ENCODE measurements at places on chromosomes 2 and 18.

GRCh38 chr2:71545572-71546274 lies 92.4 kb downstream of the DYSF start:
- peak; percentile 42 for DNase-seq

- DNase-seq = peak; percentile 22
These were observed 17.0 kb downstream of the TNFAIP6 start for GRCh38 chr2:151374436-151374835.

GRCh38 chr18:79608069-79608468 lies 71.5 kb upstream of the CTDP1 start:
- no peak for DNase-seq

GRCh38 chr18:52325997-52326396 lies 14.0 kb upstream of the DCC start:
- no peak for DNase-seq

GRCh38 chr2:216491793-216492596 lies 6.6 kb upstream of the RPL37A start:
- DNase-seq = no peak

- DNase-seq = no peak
These were observed 707.9 kb upstream of the ID2 start for GRCh38 chr2:7973801-7974480.

GRCh38 chr2:36618381-36618780 lies 20.4 kb upstream of the FEZ2 start:
- no peak for DNase-seq

DNA sequence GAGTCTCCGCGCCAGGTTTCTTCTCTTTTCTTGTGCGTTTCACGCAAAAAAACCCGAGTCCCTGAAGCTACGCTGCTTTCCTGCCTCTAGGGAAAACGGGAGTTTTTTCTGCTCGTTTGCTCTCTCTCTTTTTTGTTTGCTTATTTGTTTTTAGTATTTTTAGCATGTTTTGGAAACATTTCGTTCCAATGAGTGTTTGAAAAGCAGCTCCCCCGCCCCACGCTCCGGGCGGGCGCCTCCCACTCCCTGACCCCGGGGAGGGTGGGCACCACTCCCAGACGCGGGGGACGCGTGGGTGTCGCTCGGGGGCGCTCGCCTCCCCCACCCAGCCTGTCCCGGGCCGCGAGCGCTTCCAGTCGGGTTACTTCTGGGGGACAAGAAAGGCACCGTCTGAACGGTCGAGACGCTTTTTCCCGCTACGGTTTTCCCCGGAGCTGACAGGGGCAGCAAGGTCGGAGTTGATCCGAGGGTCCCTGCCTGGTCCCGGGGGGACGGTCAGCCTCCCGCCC lies 446 bp upstream of the EFHD1 start:
- DNase-seq = no peak

DNA sequence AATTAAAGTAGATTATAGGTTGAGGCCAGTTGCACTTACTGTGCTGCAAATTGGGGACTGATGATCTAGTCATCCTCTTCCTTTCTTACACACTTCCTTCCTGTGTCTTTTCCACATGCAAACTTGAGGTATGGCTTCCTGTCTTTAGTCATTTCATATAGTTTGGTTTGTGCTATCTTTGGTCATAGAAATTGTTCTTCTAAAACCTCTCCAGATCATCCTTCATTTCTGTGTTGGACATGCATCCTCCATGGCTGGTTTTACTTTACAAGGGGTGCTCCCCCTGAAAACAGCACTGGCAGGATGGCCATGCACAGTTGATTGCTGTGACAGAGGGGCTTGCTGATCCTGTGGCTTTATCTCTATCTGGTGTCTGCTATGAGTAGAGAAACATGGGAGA lies 36.5 kb downstream of the MGAT5 start:
- DNase-seq = no peak

DNA sequence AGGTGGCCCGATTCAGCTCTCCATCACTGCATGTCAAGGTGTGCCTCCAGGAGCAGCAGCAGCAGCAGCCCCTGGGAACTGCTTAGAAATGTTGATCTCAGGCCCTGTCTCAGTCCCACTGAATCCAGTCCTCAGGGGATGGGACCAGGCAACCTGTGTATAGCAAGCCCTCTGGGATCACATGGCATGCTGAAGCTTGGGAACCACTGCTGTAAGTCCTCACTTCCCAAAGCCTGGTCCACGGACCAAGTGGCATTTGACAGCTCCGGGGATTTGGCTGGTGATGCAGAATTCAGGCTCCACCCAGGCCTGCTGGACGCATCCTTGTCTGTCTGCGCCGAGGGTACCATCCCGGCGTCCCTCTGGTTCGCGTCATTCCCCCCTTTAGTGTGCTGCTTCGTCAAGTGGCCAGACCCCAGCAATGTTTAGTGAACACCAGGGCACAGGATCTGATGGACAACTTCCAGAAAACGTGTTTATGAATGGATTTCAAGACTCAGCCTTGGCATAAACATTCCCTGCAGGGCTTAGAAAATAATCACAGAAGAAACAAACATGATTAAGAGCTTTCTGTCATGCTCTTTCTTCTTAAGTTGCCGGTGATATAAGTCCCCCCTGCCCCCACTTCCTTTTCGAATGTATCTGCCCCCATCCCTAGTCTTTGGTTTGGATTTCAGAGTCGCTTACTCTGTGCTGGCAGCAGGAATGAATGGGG lies 234.0 kb downstream of the GBX2 start:
- no peak for DNase-seq

DNA sequence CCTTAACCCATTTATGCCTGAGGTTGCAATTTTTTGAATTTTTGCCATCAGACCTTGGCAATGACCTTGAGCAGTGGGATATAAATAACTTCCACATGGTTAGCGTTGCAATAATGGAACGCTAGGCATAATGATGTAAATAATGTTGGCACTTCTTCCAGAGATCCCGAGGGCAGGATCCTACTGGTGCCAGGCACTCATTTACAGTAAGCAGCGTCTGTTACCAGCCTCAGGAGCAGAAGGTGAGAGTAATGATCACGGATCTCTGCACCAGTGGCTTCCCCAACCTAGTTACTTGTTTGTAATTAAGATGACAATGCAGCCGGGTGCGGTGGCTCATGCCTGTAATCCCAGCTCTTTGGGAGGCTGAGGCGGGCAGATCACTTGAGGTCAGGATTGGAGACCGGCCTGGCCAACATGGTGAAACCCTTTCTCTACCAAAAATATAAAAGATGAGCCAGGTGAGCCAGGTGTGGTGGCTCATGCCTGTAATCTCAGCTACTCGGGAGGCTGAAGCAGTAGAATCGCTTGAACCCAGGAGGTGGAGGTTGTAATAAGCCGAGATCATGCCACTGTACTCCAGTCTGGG lies 41.9 kb downstream of the CPO start:
- DNase-seq = no peak

DNA sequence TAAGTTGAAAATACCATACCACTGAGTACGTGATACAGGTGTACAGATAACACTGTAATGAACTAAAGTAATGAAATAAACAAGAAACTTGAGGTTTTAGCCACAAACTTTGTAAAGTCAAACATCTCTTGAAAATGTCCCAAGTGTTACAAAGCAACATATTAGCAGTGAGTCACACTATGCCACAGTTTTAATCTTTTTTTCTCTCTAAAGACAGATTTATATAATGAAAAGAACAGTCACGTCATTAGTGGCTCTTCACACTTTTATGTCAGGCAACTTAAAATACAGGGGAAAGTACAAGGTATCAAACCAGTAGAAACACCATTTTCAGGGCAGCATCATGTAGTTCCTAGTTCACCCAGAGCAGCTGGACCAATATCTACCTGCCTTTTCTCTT lies 42.1 kb downstream of the RAPH1 start:
- no peak for DNase-seq

DNA sequence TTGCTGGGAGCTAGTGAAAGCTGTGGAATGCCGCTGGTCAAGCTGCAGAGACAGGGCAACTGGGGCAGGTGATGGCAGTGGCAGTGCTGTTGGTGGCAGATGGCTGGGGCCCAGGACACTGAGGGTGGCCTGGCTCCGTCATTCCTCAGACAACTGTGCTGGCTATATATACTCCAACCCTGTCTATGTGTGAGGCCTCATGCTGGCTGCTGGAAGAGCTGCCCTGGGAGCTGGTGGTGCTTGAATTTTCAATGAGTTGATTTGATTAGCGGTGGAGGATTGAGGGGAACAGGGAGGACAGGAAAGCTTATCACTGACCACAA lies 66.5 kb upstream of the TMEM200C start:
- no peak for DNase-seq

DNA sequence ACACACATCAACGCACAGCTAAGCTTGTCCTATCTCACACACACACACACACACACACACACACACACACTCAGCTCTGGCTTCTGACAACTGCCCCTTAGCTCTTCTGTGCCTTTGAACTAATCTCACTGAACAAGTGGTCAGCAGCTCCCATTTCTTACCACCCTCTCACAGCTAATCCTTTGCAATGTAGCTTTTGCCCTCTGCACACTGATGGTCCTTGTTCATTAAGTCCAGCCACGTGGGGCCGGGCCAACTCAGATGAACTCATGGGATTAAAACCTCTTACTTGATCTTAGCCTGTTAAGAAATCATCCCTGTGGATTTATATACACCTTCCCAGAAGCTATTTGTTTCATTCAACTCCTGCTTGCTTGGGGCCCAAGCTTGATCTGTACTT lies 36.6 kb downstream of the DPYSL5 start:
- no peak for DNase-seq

DNA sequence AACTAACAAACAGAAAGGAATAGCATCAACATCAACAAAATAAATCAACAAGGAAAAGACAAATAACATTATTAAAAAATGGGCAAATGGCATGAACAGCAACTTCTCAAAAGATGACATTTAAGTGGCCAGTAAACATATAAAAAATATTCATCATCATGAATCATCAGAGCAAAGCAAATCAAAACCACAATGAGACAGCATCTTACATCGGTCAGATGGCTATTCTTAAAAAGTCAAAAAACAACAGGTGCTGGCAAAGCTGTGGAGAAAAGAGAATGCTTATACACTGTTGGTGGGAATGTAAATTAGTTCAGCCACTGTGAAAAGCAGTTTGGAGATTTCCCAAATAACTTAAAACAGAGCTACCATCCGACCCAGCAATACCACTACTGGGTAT lies 327.1 kb downstream of the CMPK2 start:
- no peak for DNase-seq

DNA sequence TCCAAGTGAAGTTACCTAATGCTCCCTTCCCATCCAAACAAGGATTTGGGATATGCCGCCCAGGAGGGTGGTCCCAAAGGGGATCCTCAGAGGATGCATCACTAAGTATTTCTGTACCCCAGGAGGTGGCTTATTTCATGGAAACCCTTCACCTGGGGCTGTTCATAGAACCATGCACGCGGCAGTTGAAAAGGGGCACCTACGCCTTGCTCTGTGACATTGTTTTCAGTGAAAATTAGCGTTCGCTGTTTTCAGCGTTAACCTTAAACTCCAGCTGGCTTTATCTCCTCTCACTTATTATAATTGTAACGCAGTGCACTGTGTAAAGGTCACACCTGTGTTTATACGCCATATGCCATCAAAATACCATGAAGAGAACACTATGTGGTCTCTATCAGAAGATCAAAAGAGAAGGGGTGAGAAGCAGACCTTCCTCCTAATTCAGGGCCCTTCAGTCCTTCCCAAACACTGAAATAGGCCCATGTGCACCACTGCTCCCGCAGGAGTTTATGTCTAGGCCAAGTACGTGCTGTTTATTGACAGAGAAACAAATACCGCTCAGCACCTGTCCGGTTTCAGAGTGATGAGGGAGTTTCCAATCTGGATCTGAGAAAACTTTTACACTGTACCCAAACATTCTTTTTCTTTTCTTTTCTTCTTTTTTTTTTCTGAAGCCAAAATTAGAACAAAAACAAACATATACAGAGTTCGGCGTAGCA lies 162.1 kb downstream of the BCL2 start:
- DNase-seq = no peak

DNA sequence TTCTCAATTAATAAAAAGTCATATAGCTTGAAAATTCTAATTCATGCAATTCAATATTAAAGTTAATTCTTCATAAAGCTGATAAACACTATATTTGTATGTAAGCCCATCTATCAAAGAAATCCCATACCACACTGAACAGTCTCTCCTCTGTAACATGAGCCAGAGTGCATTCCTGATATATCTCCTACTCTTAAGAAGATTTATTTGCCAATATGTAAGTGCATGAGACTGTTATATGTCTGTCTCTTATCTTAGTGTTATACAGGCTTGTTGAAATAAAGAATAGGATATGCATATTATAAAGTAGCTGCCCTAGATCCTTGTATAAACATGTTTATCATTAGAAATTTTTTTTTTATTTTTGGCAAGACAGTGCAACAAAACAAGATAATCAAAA lies 40.4 kb upstream of the TTC32 start:
- DNase-seq = no peak

DNA sequence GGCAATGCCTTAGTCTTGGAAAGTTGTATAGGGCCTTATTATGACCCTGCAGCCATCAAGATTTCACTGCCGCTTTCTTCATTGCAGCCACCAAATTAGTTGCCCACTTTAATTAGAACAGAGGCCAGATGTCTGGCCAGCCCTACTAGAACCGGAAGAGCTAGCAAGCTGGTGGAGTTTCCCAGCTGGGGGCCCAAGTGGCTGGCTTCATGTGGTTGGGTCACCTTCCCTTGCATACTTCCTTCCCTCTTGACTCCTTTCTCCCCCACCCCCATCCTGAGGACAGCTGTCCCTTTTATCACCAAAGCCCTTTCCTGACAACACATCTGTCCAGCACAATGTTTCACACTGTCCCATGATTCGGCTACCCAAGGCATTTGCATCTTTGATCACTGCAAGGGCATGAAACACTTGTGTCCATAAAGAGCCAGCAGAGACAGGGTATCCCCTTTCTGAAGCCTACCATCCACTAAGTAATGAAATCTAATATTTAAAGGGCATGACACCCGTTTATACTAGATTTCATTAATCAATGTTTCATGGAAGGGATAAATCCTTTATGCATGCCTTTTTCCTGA lies 187.2 kb downstream of the BCL11A start:
- DNase-seq = no peak

DNA sequence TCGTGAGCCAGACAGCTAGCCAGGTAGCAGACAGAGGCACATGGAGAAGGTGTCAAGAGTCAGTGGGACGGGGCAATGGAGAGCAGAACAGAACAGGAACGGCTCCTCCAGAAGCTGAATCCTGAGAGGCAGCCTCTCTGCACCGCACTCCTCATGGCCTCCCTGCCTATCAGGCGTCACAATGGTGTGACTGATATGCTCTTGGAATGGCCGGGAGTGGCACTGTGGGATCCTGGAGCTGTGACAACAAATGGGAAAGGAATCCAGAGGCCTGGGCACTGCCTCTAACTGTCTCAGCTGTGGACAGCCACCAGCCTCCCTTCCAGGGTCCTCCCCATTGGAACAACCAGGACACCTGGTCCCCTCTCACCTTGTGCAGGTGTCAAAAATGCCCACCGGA lies 89.1 kb upstream of the ID2 start:
- DNase-seq = no peak

DNA sequence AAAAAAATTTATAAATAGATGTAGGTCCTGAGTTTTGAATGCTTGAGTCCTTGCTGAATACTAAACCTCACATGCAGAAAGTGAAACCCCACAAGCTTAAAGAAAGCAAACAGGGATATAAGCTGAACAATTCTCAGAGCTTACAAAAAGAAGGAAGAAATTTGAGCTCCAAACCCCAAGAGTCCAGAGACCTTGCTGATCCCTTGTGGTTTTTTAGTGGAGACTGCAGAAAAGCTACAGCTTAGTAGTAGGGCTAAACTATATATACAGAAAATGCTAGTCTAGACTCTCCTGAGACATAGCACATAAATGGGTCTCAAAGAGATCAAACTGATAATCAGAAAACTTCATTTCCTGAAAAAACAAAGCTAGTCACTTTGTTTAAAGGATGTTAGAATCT lies 1548.1 kb upstream of the ZEB2 start:
- DNase-seq = no peak
